Myocyte (in vitro differentiated cells): ENCODE measurements at places on chromosomes 13 and 19. TPM values are rescaled to one million over a fixed set of nuclear protein-coding genes. Genes with fewer than 3 reads are reported as not detected.

The ZSCAN1 gene
- not detected in 2 replicates for total RNA-seq

- no peak for DNase-seq
Observed at GRCh38 chr19:42515241-42515832, 12.9 kb downstream of the CEACAM1 start.

GRCh38 chr13:34159946-34160345 is 342.0 kb downstream of the RFC3 start:
- DNase-seq = no peak

- DNase-seq = no peak
Observed at GRCh38 chr19:2097203-2097885, 629 bp downstream of the IZUMO4 start.

- DNase-seq = no peak
Observed at GRCh38 chr13:109206616-109207015, 577.2 kb downstream of the MYO16 start.

The ATXN8OS gene
- total RNA-seq = not detected in 2 replicates

DNA sequence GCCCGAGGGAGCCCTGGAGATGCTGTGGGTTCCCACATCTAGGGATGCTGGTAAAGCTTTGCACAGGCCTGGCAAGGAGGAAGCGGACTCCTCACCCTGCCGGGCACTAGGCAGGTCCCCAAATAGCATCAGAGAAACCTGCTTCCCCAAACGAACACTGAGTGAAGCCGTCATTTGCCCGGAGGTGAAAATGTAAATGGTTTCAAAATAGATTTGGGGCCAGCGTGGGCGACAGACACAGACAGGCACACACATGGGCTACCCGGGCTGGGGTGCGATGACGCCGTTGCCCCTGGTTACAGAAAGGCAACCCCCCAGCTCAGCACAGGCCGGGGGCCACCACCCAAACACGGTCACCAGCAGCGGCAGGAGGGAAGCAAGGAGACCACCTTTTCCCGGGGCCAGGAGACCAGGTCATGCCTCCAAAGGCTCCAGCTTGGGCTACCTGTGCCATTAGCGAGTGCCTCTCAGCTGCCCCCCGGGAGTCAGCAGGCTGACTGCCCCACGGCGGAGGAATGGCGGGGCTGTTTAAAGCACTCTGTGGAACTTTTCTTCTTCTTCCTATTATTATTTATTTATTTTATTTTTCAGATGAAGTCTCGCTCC is 47.5 kb upstream of the NDUFS7 start:
- no peak for DNase-seq

- no peak for DNase-seq
Observed at GRCh38 chr19:948842-949496, 23.1 kb downstream of the ARID3A start.

- no peak for DNase-seq
Observed at GRCh38 chr13:38850868-38851626, 139.6 kb downstream of the STOML3 start.

The OVOL3 gene
- total RNA-seq = not detected in 2 replicates

DNA sequence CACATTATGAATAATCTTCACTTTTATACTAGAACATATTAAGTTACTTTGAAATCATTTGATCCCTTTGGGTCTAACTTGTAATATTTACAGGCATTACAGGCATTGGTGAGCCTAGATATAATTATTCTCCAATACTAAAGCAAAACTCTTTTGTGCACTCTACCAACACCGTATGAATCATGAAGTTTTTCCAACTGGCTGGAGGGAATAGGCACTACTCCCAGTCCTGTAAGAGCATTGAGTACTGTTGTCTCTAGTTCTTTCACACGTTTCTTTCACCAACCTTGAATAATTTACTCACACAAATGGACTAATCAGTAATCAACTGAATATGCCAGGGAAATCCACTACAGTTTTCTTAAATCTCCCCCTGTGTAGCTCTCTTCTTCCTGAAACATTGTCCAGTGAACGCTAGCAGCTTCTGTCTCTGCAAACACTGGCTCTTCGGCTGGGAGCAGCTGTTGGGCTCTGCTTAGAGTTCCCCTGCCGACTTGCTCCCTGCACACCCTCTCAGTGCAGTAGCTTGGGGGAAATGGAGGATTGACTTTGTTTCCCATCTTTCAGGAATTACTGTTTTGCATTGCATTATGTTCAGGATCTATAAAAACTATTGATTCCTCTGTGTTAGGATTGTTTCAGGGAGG is 476.7 kb downstream of the RFC3 start:
- peak; percentile 62 for DNase-seq

DNA sequence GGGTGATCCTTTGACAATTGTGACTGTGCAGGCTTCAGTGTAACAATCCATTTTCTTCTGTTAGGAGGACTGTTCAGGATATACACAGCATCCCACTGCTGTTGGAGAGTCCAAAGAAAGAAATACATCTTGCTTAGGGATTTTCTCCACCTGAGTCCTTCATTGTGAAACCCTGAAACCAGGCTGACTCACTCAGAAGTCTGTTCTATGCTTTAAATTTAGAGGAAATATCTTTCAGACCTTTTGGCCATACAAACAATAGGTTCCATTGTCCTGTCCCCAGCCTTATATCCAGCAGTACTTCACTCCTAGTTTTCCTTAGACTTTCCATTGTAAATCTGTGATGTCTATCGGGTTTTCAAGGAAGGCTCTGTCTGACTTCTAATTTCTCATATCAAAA is 379.1 kb downstream of the SUCLA2 start:
- DNase-seq = no peak

The GNA15 gene
- 0.05 and 0.47 TPM in 2 replicates for total RNA-seq

- DNase-seq = no peak
Observed at GRCh38 chr13:109773786-109774185, 12.6 kb downstream of the IRS2 start.

The MEDAG gene
- 2.6 and 4.1 TPM in 2 replicates for total RNA-seq

The THSD8 gene
- not detected in 2 replicates for total RNA-seq

DNA sequence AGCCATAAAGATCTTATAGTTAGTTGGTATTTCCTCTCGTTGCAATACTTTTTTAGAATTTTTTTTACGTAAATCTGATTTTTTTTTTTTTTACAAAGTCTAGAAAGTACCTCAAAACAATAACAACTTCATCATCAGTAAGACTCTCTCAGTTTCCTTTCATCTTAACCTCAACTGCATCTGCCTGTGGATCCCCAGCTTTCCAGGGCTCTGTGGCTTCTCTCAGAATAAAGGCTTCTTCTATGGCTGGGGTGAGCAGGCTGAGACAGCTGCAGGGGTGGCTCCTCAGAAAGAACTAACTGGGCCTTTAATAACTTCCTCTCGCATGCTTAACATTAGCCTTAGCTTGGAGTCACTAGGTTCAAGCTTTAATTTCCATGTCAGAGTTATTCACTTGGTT is 4.2 kb downstream of the ZNF506 start:
- peak; percentile 58 for DNase-seq

The CPAMD8 gene
- total RNA-seq = not detected in 2 replicates

DNA sequence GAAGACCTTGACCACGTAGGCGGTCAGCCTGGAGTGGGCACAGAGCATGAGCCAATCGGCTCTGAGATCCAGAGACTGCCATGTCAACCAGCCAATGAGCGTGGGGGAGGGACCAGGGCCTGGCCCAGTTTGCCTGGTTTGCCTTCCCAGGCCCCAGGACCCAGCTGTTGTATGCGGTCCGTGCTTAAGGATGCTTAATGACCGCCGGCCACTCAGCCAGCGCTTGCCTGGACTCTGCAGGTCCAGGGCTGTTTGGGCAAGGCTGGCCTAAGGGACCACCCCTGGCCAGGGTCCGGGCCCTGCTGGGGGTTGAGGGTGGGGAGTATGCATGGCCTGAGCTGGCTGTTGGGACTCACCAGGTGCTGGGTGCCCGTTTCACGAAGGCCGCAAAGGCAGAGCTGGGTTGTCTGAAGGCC is 23.1 kb upstream of the TNFSF14 start:
- no peak for DNase-seq

GRCh38 chr13:70585109-70585508 is 476.9 kb upstream of the KLHL1 start:
- no peak for DNase-seq

GRCh38 chr13:39406688-39407087 is 196.3 kb downstream of the LHFPL6 start:
- no peak for DNase-seq

GRCh38 chr13:31627097-31627845 is 112.1 kb upstream of the RXFP2 start:
- no peak for DNase-seq

DNA sequence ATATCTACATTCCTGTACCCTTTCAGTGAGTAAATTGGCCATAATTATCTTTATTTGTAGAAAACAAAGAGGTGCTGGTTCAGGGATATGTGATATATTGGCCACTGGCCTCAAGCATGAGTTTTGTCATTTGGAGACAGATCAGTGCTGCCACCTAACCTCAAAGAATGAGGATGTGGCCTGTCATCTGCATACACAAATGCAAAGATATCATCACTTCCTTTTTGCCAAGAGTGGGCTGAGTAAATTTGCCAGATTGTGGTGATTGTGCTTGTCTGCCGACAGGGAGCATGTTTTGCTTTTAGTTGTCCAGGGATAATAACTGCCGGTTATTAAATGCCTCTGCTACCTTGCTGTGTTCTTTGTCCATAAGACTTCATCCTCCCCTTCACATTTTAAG is 44.2 kb downstream of the WASF3 start:
- peak; percentile 40 for DNase-seq

DNA sequence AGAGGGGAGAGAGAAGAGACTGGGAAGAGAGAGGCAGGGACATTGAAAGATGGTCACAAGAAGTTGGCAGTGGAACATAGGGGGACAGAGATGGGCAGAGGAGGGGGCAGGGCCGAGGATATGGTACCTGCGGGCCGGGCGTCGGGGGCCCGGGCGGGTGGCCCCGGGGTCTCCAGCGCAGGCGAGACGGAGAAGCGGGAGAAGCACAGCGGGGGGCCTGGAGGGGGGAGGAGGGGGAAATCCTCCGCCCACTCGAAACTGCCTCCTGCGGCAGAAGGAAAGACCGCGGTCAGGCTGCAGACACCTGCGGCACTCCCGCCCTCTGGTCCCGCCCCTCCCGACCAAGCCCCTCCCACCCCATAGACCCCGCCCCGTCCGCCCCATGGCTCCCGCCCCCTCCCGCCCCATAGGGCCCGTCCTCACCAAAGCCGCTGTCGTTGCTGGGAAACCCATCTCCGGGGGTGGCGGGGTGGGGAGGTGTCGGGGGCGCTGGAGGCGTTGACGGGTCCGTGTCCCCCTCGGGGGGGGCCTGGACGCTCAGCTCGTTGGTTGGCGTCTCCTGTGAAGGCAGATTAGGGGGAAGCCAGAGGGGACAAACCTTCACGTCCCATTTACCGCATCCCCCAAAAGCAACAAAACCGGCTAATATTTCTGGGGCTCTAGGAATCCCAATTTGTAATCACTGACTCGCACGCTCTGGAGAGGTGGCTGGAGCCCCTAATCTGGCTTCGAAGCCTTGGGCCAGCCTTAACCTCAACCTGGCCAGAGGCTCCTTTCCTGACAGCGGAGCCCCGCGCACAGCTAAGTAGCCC is 20.4 kb downstream of the LMTK3 start:
- no peak for DNase-seq

DNA sequence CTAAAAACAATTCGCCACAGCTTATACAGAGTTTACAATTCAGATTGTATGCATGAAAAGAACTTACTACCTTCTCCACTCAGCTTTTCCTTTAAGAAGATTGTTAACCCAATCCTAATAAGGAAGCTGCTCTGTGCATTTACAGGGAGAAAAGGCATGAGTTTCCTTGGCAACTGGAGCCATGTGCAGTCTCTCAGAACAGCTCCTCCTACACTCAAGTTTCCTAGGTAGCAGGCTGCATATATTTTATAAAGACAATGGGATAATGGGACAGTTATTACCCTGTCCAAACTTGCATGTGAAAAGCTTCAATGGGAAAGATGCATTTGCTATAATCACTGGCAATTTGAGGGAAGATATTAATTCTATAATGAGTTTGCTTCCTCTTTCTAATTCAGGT is 125.5 kb upstream of the TRPC4 start:
- DNase-seq = peak; percentile 8

DNA sequence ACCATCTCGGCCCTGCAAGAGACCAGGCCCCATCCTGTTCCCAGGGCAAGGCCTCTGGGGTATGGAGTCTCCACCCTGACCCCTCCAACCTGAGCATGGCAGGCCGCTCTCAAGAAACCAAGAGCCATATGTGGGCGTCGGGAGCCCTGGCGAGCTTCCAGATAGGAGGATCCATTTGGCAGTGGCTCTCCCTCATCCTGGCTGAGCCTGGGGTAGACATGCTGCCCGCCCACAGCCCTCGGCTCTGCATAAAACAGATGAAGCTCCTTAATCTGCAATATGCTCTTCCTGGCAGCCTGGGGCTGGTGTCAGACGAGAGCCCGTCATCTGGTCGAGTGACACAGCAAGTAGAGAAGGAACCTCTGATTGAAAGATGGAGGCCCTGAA is 6.1 kb downstream of the ATP13A1 start:
- DNase-seq = no peak

The SHISA7 gene
- total RNA-seq = not detected in 2 replicates

The LILRA2 gene
- total RNA-seq = not detected in 2 replicates

DNA sequence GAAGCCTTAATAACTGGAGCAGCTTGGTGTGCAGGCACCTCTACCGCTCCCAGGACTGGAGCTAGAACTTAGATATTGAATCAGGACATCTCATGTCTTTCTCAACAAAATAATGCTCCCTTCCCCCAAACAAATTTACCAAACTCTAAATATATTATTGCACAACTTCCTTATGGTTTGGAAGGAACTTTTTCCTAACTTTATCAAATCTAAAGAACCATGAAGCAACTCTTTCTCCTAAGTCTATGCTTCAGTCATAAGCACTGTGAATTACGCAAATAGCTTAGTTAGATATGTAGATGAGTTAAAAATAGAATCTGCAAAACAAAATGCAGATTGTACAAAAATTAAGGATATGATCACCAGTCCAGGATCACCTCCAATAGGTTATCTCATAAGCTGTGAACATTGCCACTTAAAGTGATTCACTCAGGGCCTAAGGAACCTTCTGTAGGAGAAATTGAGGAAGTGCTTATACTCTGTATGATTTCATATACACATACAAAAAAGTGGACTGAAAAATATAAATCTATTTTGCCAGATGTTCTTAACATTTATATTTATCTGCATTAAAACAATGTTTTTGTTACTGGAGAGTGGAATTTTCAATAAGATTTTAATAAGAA is 20.4 kb upstream of the MAB21L1 start:
- DNase-seq = no peak

GRCh38 chr19:10395917-10396316 is 7.4 kb downstream of the CDC37 start:
- DNase-seq = no peak

The CGB1 gene
- not detected in 2 replicates for total RNA-seq

The PSG7 gene
- total RNA-seq = not detected in 2 replicates
